ENCODE measurements at places on chromosomes 16 and 17.

DNA sequence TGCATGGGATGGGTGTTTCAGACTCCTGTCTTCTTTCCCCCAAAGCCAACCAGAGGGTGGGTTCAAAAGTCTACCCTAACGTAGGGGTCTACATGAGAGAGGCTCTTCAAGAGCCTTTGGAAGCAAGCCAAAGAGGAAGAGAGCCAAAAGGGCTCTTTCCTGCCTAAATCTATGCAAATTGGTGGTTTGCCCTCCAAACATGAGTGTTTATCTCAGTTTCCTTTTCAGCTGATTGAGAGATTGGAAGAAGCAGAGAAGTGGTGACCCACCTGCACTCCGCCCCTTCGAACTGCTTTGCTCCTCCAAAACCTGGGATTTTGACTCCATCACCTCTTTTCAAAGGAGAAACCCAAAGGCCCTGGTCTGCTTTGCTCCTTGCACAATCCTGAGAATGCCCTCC is 65.4 kb upstream of the MAF start:
- DNase-seq, result no peak

GRCh38 chr17:7029659-7030058 is 6.2 kb upstream of the SLC16A13 start:
- no peak for DNase-seq

DNA sequence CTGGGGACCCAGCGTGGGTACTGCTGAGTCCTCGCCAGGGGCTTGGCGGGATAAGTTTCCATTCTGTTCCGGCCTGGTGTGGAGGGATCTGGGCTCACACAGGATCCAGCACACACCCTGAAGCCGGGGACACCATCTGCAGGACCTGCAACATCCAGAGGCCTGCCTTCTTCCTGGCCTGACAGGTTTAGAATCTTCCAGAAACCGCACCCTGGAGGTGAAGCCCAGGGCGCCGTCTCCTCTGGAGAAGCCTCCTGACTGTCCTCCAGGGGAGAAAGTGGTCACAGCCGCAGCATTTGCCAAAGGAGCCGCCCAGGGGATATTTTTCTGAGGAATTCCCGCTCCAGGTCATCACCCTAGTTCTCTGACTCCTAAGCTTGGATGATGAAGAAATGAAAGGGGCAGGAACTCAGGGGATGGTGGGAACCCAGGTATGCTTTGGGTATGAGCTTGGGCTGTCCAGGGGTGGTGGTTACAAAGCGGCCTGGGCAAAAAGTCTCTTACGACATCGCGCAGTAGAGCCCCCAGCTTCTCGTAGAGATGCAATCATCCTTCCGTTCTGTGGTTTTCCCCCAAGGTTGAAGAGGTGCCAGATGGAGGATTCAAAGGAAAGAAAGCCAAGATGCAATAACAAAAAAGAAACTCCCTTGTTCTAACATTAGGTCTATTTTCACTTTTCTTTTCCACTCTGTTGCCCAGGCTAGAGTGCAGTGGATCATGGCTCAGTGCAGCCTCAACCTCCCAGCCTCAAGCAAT is 9.1 kb upstream of the CRISPLD2 start:
- no peak for DNase-seq

DNA sequence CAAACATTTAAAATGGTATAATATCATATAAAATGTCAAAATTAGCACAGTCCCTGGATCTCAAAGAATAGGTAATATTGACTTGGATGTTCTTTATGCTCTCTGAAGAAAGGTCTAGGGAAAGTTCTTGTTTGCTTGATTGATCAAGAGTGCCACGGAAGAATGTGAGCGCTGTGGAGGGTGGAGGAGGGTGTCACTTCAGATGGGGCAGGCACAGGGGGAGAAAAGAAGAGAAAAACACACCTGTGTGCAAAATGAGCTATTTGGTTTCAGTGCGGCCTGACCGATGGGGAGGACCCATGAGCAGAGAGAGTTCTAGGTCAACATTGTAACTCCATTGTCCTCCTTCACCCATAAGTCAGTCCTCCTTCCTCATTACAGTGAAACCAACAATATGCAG is 8.8 kb upstream of the VPS4A start:
- DNase-seq, result no peak

GRCh38 chr16:69078073-69078472 is 27.4 kb upstream of the HAS3 start:
- DNase-seq, result no peak

- no peak for DNase-seq
These were observed 6.0 kb upstream of the CCL3 start for GRCh38 chr17:36095992-36096391.

- no peak for DNase-seq
These were observed 50.2 kb downstream of the ANKFN1 start for GRCh38 chr17:56203430-56203829.

GRCh38 chr17:8732406-8733085 is 12.1 kb downstream of the CCDC42 start:
- no peak for DNase-seq

DNA sequence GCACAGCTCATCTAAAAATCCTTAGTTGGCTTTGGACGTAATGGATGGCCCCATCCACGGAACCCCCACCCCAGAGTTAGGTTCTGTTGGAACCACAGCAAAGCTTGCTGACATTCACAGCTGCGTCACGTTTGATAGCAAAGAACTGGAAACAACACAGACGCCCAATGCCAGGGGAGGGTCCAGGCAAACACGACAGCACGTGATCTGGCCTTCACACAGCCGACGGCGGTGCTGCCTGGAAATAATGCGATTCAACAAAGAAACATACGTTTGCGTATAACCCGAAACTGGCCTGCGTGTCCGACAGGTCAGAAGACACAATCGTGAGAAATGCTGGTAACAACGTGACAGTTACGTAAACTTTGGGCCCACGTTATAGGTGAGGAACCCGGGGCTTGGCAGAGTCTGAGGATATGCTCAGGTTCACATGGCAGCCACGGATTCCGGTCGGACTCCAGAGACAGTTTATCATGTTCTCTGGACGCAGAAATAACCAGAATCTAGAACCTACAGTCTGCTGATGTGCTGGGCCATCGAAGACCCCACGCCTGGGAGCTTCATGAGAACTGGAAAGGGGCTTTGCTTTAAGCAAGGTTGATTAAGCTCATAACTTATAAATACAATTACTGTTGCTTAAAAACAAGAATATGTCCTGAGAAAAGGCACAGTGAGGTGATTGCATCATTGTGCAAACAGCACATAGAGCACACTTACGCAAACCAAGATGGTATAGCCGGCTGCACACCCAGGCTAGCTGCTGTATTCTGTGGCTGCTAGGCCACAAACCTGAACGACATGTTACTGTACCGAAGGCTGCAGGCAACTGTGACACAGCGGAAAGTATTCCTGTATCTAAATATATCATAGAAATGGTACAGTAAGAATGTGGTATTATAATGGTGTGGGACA is 70.4 kb downstream of the RPH3AL start:
- DNase-seq, result no peak

GRCh38 chr17:59234631-59235030 is 14.3 kb downstream of the GDPD1 start:
- no peak for DNase-seq

- no peak for DNase-seq
These were observed 7.4 kb downstream of the CIBAR2 start for GRCh38 chr16:85104821-85105391.

DNA sequence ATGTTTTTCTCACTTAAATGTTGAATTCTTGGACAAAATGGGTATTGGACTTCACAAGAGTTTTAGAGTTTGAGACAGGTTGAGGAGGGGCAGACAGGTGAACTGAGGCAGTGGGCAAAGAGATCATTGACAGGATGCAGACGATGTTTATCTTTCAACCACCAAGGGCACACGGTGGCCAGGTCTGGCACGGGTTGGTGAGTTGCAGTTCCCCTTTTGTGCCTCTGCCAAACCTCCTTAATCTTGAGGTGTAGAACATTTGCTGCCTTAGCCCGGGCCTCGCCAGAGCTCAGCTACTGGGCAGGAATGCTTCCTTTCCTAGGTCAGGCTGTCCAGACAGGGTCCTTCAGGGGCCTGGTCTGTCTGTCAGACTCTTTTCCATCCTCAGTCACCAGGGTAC is 567.4 kb upstream of the SOX9 start:
- no peak for DNase-seq

DNA sequence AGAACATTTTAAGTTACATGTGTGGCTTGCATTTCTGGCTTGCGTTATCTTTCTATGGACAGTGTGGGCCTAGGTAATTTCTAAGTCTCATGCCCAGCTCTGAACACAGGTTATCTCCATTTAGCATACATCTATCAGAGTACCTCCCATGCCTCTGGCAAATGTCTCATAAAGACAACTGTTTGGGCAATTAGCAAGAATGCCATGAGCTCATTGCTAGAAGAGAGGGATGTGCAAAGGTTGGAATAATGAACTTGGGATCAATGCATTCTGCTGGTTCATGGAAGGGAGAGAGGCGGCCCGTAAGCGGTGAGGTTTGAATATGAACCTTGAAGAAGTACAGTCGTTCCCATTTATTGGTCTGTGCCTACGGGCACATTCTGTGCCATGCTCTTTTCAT is 14.4 kb downstream of the SYT17 start:
- no peak for DNase-seq

DNA sequence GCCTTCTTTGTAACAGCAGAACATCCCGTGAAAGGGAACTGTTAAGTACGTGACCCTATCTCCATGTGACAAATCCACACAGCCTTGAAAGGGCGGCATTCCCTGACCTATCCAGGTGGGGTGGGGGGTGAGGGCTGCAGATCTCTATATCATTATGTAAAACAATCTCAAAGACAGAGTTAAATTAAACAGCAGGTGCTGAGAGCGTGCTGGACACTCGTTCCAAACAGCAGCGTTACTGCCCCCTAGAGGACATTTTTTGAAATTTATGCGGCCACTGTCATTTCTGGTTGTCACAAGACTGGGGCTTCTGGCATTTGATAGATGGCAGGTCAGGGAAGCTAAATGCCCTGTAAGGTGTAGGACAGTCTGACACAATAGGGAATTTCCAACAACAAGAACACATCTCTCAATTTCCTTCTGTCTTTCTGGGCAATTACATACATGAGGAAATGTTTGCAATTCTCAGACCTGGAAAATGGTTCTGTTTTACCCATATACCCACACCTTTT is 6.7 kb upstream of the SLC25A39 start:
- DNase-seq, result no peak

- no peak for DNase-seq
These were observed 95.7 kb upstream of the DNAH17 start for GRCh38 chr17:78672871-78673371.

- DNase-seq, result no peak
These were observed 19.3 kb upstream of the SLFN13 start for GRCh38 chr17:35467824-35468223.

DNA sequence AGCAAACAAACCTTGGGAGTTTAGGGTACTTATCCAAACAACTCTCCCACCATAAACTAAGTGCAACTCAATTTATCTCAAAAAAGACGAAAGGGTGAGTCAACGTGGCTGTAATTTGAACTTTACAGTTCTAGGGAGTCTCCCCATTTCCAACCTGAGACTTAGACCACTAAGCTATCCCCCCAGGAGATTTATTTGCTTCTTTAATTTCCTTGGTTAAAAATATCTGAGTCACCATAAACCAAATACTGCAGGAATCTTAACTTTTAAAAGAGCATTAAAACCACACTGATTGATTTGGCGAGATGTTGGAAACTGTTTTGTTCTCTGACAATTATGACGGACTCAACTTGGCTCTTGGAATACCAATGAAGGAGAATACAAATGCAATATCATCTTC is 299.3 kb upstream of the SOX9 start:
- DNase-seq, result no peak

- DNase-seq, result no peak
These were observed 81.4 kb upstream of the FOXF1 start for GRCh38 chr16:86428729-86429517.

DNA sequence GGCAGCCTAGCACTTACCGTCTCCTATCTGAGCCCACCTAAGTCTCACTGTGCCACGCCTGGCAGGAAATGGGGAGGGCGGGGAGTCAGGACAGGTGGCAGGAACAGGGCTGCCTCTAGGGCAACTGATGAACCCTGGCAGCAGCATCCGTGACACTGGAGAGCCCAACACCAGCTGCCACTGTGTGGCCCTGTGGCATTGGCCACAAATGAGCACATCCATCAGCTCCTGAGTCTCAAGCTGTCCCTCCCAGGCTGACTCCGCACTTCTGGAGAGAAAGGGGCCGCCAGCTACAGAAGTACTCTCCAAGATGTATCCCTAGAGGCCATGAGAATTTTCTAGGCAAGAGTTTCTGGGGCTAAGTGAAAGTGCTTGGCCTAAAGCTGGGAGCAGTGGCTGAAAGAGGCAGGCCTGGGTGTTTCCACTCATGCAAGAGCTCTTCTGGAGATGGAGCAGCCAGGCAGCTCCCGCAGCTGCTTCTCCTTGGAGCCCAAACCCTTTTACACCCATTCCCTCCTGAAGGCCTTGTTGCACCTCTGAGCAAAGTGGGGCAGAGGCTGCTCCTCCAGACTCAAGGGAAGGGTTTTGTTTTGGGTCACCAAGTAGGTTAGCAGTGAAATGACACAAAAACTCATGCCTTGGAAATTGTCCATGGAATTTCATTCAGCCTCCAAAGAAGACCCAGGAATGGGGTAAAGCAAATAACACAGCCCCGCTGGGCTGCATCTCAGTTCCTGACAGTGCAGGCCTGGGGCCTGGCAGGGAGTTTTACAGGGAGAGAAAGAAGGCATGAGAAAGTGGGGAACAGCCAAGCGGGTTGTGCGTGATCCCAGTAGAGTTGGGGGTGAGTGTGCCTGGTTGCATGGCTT is 25.8 kb downstream of the PEMT start:
- DNase-seq, result no peak

DNA sequence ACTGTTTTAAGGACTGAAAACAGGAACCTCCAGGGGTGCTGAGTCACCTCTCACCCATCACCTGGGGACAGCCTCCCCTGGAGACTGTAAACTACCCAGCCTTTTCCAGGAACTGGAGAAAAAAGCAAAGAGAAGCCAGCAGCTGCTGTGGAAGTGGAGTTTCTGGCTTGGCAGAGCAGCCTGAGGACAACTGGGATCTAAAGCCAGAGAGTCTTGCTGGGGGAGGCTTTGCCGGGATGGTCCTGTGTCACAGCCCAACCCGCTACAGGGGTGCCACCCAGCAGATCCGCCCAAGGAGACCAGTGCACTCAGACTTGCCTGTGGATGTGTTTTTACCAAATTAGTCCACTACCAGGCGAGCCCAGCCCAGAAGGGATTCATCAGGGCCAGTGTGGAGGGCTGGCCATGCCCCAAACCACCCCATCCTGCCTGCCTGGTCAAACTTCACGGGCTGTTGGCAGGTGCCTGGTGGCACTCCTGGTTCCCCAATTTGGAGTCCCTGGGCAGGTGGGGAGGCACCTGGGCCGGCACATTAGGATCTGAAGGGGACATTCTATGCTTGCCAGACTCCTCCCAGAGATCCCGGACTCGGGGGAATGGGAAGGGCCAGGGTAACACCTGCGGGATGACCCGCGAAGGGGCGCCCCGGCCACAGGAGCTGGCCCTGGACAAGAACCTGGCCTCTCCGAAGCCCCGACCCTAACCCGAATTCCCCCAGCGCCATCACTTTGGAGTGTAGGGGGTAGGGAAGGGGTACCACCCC is 771 bp downstream of the MSRB1 start:
- no peak for DNase-seq

DNA sequence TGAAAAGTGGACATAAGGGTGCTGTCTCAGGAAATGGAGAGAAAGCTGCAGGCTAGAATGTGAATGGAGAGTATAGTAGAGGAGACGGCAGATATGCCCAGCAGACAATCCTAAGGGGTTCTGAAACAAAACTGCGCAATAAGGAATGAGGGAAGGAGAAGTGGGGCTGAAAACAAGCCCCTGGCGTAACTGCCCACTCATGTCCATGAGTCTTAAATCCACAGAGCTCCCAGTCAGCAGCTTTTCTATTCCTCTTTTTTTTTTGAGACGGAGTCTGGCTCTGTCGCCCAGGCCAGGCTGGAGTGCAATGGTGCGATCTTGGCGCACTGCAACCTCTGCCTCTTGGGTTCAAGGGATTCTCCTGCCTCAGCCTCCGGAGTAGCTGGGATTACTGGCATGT is 5.9 kb downstream of the STRADA start:
- DNase-seq, result no peak

All from activated CD8-positive, alpha-beta memory T cell treated with anti-CD3 and anti-CD28 coated beads for 48 hours (primary cell).